ENCODE measurements at places on chromosomes 12 and 14.

DNA sequence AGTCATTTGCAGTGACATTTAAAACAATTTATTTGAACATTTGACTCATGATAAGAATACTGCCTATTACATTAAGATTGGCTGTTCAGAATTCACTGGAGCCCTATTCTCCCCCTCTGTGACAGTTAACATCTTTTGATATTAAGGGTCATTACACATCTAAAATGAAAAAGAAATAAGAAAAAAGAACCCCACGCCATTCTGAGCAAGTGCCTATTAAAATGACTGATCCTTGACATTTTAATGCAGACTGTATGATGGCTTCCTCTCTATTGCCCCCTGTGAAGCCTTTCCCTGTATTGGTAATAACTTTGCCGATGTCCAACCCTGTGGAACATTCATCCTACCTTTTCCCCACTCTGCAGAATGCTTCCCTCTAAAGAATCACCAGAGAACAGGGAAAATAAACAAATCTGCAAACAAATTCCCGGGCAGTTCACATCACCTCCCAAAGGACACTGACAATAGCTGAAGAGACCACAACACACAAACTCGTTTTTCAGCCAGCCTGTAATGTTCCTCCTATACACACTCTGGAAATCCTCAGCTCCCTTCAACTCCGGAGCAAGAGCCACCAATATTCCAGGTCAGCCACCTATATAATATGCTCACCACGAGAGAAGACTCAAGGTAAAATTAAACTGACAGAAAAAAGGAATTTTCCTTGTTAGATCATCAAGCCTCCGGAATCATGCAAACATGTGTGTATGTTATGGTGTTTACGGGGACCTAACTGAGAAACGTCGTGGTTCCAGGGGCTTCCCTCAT is 2.1 kb downstream of the NIN start:
- no peak for DNase-seq

DNA sequence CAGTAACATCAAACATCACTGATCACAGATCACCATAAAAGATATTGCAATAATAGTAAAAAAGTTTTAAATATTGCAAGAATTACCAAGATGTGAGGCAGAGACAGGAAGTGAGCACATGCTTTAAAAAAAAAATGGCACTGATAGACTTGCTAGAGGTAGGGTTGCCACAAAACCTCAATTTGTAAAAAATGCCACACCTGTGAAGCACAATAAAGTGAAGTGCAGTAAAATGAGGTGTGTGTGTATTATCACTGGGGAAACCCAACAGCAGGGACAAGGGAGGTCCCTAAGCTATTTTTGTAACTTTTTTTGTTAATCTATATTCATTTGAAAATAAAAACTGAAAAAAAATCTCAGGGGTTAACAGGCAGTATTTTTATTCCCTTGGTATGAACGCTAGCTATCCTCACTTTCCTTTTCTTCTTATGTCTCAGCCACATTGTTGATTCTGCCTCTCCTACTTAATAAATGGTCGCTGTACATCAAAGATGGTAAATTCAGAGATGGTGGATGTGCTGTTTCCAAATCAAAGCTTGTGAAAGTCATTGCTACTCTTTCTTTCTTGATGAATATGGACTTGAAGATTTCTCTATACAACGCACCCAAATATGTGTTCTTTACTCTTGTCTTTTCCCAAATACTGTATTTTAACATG is 14.0 kb upstream of the KLRD1 start:
- no peak for DNase-seq

- peak; percentile 3 for DNase-seq
Measured at GRCh38 chr12:127280393-127281275, 986.3 kb upstream of the TMEM132C start.

GRCh38 chr12:25903603-25904245 is 54.8 kb upstream of the RASSF8 start:
- DNase-seq, result peak; percentile 3

DNA sequence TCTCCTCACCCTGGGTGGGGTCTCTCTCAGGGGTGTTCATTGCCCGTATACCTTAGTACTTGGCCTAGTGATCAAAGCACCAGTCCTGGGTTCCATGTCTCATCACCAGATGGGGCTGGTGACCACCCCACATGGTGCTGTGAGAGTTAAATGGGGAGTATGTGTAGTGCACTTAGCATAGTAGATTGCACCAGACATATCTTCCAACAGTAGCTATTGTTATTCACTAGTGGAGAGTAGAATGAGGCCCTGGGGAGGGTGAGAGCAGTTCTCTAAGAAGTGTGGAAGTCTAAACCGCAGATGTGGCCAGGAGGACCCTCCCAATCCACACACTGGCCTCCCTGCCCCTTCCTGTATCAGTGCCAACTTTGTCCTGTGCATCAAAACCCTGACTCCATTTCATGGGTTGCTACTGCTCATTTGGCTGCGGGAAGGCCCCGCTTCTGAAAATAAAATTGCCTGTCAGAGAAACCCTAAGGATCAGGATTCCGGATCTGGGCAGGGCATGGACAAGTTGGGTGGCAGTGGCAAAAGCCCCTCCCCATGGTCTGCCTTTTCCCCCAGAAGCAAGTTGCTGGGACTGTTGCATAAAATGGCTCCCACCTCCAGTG is 4.4 kb downstream of the CD9 start:
- no peak for DNase-seq

DNA sequence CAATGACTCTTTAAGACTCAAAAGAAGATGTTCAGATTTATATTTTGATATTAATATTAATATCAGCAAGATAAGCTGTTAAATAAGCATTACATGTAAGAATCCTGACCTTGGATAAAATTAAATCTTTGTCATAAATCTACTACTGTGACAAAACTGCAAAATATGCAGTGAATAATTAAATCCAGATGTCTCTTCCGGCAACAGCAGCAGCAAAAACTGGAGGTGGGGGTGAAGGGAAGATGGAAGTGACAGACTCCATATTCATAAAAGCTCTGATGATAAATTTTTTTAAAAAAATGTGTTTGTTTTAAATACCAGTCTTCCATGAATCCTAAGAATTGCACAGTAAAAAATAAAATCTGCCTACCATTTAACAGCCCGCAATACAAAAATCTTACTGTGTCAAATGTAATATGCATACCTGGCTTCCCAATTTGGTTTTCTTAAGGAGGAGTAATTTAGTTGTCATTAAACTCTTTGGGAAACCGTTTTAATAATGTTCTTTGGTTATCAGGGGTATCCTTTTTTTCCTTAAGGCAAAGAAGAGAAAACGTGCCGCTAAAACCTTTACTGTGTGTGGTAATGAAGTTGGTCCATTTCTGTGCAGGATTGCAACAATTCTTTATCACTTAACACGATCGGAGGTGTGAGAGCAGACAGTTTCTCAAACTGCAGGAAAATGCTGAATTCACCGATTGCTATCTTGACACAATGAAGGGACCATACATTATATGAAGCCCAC is 478.2 kb downstream of the DIO2 start:
- no peak for DNase-seq

DNA sequence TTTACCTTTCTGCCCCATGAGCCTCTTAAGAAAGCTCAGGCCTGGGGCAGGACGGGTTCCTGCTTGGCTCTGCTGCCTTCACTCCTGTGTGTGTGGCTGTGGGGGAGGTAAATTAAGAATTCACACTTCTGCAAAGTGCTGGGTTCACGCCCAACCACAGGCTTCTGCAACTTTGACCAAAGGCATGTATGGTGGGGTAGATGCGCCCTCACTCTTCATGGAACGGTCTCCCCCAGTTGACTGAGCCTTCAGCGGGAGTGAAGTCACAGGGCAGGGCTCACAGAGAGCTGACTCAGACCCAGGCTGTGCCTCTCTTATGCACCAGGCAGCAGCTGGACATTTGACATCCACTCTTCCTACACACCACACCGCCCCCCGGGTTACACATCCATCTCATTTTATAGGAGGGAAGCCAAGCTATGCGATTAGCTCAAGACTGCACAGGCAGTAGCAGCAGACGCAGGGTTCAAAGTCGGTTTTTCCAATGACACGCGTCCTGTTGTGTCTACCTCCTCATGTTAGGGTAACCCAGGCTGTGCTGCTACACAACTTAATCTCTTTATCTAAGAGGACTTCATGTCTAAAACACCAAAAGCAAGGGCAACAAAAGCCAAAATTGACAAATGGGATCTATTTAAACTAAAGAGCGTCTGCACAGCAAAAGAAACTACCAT is 15.4 kb upstream of the BCL11B start:
- DNase-seq, result no peak

DNA sequence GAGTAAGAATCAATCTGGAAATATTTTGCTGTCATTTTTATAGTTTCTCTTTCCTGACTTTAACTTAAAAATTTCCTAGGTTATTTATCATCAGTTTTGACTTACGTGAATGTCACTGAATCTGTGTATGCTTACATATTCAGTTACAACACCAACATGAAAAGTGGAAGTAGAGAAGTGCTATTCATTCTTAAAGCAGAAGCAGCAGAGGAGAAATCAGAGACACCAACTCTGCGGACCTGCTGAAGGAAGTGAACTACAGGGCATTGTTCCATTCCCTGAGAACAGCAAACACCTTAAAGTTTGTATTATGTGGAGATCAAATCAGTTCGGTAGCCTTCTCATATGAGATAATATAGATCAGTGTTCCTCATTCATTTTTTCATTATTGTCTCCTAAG is 34.1 kb downstream of the RAD51B start:
- DNase-seq, result no peak

- DNase-seq, result no peak
Measured at GRCh38 chr12:72673853-72674252, 401.7 kb downstream of the TRHDE start.

DNA sequence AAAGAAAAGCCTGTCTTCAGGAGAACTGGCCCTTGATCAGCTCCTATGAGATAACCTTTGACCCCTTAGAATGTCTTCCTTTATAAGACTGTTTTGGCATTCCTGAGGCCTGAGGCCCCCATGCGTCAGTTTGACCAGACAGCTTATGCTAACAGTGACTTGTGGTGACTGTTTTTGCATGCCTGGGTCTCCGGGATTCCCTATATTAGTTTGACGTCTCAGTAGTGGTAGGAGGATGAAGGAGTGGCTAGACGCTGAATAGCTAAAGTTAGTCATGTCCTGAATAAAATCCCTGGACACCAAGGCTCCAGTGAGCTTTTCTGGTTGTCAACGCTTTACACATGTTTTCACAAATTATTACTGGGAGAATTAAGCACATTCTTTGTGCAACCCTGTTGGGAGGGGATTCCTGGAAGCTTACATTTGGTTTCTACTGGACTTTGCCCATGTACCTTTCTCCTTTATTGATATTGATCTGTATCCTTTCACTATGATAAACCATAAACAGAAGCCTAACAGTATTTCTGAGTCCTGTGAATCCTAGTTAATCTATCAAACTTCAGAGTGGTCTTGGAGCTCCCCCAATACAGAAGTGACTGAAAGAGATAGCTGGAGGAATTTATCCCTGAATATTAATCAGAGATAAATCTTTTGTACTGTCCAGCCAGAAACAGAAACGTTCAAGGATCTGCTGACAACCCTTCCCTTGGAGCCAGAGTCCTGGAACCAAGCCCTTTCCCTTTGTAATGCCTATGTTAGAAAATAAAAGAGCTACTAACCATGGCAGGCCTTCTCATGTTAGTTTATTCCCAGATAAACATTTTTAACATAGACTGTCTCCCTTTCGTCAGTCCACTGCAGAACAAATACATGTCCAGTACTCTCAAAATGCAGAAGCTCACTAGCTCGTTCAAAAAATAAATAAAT is 479.2 kb downstream of the RPS29 start:
- peak; percentile 36 for DNase-seq

- DNase-seq, result no peak
Measured at GRCh38 chr12:2003676-2004112, 563 bp downstream of the DCP1B start.

DNA sequence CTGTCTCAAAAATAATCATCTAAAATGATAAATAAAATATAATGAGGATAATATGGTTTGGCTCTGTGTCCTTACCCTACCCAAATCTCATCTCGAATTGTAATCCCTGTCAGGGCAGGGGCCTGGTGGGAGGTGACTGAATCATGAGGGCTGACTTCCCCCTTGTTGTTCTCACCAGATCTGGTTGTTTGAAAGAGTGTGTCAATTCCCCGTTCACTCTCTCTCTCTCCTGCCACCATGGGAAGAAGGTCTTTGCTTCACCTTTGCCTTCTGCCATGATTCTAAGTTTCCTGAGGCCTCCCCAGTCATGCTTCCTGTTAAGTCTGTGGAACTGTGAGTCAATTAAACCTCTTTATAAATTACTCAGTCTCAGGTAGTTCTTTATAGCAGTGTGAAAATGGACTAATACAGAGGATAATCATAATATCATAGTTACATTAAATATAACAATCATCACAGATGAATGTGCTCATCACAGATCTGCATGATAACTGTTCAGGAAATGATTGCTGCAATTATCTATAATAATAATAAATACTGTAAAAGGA is 12.6 kb downstream of the EFCAB11 start:
- DNase-seq, result no peak

DNA sequence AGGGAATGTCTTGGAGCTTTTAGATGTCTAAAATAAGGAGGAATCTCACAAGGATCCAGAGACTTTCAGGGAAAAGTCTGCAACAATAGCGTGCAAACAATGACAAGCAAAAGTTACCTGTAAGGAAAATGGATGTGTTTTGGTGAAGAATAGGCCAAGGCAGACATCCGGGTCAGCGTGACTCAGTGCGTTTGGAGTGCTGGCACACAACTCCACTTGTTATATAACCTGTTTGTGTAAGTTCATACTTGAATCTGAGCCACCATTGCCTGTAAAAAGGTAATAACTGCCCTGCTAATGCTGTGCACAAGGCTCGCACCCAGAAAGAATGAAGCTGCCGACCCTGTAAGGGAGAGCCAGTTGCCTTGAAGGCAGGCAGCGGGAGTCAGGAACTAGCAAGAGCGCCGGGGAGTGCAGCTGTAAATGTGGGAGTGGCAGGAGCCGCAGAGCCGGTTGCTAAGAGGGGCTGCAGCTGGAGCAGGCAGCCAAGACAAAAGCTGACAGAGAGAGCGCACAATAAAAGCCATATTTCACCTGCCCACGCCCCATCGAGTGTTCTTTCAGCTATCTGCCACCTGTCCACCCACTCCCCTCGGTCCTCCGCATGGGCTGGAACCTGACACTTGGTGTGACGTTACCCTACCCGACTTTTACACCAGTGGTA is 638.5 kb upstream of the MIS18BP1 start:
- no peak for DNase-seq

GRCh38 chr14:87030197-87030596 is 962.8 kb downstream of the GALC start:
- no peak for DNase-seq

DNA sequence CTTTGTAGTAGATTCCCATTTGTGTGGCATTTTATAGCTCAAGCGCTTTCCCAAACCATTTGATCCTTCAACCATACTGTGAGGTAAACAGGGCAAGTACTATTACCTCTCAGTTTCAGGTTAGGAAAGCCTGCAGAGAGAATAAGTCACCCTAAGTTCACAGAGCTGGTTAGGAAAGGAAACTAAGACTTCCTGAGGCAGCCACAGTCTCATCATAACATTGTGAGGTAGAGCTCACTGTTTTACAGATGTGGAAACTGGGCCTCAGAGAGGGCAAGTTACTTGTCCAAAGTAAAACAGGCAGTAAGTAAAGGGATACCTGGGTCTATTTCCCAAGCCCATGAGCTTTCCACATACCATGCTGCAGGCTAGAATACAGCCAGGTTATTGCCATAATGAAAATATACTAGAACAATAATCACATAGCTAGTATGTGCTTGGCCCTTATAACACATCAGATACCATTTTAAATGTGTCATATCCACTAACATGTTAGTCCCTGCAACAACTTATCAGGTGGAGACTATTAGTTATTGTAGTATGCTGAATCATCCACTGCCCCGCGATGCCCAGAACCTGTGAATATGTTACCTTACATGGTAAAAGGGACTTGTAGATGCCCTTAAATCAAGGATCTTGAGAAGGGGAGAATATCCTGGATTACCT is 150.9 kb upstream of the GRIP1 start:
- no peak for DNase-seq

- DNase-seq, result no peak
Measured at GRCh38 chr14:104693482-104694431, 4.3 kb downstream of the INF2 start.

Data from mesenchymal stem cell (in vitro differentiated cells and primary cell).